Right renal cortex interstitium (tissue), 3 donors: ENCODE measurements at places on chromosomes 2 and 18. TPM values are rescaled to one million over a fixed set of nuclear protein-coding genes. Genes with fewer than 3 reads are reported as not detected.

GRCh38 chr2:83233781-83234180 lies 1225.3 kb downstream of the SUCLG1 start:
- no peak for DNase-seq

GRCh38 chr2:56314796-56315195 lies 131.0 kb downstream of the CCDC85A start:
- no peak for DNase-seq

DNA sequence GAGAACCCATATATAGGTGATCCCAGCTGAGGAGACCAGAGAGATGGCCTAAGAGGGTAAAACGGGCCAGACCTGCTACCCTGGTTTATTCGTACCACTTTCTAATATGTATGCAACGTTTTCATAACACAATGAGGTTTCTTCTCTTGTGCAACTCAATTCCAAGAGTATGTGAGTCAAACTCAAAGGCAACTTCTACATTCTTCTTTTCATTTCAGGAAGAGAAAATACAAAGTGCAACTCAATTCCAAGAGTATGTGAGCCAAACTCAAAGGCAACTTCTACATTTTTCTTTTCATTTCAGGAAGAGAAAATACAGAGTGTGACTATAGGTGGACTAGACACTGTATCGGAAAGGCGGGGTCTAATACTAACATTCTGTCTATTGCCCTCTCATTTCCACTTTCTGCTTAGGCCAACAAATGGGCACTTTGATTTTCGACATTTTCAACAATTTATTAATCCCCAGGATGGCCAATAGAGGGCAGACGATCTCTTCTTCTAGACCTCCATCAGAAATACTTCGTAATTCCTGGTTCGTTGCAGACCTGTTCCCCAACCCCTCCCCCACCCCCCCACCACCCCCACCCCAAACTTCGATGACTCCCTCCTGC lies 3.7 kb upstream of the CRIM1 start:
- no peak for DNase-seq

The LHCGR gene
- polyA plus RNA-seq, result 0.24 TPM

- no peak for DNase-seq
These were observed 629.5 kb downstream of the NR4A2 start for GRCh38 chr2:155703048-155703447.

DNA sequence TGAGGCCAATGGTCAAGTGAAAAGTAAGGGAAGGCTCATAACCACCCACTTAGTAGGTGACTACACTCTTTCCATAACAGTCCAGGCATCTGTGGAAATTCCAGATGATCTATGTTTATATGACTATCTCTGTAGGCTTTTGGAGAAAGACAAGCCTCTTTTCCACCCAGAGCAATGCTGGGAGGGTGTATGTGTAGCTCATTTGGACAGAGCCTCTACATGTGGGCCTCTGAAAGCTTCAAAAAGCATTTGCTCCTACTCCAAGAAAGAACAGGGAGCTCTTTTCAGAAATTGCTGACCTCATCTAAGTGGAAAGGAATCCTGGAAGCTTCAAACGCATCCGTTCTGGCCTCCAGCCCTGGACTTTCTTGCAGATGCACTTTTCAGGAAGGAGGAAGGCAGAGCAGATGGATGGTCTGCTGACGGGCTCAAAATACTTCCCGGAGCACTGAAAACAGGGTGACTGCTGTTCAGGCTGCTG lies 308.7 kb downstream of the LRATD1 start:
- no peak for DNase-seq

DNA sequence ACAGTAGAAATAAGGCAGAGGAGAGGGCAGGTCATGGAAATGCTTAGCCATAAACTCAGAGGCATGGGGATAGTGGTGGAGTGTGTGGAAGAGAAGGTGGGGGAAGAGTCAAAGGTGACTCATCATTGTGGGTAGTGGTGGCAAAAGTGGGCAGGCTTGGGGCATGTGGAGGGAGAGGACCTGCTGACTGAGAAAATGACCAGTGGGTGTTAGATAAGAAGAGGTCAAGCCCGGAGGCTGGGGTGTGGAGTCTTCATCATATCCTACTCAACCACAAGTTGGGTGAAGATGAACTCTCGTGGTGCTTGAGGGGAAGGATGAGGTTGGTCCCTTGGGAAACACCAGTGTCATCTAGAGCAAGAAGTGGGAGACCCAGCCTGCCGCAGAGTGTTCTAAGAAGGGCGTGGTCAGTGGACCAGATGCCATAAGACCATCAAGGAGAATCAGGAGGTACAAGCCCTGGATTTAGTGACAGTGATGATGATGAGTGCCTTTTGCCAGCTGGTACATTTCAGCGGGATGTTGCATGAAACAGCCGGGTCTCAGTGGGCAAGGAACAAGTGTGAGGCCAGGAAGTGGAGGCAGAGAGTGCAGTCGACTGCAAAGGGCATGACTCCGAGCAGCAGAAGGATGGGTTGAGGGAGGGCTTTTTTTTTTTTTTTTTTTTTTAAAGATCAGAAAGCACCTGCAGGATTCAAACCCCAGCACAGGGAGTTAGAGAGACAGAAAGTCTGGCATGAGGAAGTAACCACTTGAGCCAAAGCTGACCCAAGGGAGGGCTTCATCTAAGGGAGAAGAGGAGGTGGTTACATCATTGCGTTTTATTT lies 122.6 kb upstream of the SPRED2 start:
- DNase-seq, result no peak

The CYP1B1 gene
- 122 TPM for polyA plus RNA-seq

GRCh38 chr18:37175727-37176620 lies 347.0 kb downstream of the KIAA1328 start:
- DNase-seq, result no peak

The ANKRD23 gene
- 2.8 TPM for polyA plus RNA-seq

DNA sequence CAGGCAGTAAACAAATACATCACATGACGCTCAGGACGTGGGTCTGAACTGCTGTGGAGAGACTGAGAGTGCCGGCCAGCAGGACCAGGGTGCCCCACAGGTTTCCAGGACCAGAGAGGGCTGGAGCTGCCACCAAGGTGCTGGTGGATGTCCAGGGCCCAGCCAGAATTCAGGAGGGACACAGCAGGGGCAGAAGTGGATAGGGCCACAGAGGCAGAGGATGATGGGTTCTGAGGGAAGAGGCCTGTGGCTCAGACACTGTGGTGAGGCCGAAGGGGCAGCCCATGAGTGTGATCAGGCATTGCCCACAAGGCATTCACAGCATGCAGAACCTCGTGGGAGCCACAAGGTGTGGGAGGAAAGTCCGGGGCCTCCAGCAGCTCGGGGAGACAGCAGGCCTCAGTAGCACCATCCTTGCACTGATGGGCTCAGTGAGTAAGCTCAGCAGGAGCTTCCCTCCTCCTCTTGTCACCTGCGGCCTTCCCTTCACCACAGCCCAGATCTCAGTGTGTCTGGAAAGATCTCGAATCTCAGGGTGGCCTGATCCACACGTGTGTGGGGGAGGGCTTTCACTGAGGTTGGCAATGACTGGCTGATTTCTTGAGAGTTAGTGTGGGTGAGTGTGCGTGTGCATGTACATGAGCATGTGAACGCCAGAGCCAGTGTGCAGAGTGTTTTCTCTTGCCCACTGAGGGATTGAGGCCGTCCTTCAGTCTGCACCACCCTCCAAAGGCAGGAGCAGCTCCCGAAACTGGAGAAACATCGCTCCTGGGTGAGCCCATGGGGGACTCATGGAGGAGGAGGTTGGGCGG lies 181.8 kb upstream of the RAB6C start:
- no peak for DNase-seq

DNA sequence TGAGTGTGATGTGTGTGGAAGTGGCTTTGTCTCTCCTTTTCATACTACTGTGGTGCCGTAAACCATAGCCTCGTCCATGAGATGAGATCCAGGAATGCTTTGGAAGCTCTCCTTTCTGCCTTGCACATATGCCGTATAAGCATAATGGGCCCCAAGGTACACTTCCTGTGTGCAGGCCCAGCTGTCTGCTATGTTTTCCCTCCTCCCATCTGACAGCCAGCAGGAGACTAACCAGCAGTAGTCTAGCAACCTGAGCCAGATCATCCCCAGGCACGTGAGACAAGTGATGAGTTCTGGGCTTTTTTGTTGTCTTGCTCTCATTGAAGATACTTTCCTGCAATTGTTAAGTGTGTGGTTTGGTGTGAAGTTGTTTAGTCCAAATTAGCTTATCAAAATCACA lies 555.5 kb upstream of the LRRTM4 start:
- DNase-seq, result no peak

The POTEJ gene
- 0.06 TPM for polyA plus RNA-seq

- no peak for DNase-seq
These were observed 19.9 kb downstream of the TMSB10 start for GRCh38 chr2:84925336-84925723.
